ENCODE measurements at places on chromosomes 1 and 21.

- no peak for DNase-seq
These were observed 482.1 kb downstream of the RWDD3 start for GRCh38 chr1:95716097-95716496.

- no peak for DNase-seq
These were observed 71.3 kb downstream of the RPE65 start for GRCh38 chr1:68378296-68379084.

DNA sequence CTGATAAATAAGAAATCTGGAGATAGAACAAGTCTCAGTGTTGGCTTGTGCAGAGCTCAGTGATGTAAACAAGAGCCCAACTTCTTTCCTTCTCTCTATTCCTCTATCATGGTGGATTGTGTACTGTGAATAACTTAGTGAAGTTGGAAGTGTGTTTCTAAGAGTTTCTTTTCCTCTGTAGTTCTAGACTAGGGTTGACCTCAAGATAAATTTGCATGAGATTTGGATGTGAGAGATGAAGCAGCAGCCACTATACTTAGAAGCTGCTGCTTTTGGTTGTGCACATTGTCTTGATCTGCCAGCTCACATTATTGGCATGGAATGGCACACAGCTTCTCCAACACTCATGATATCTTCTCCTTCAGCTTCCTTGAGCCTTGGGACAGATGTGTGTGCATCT lies 198.9 kb upstream of the ZP4 start:
- DNase-seq, result no peak

DNA sequence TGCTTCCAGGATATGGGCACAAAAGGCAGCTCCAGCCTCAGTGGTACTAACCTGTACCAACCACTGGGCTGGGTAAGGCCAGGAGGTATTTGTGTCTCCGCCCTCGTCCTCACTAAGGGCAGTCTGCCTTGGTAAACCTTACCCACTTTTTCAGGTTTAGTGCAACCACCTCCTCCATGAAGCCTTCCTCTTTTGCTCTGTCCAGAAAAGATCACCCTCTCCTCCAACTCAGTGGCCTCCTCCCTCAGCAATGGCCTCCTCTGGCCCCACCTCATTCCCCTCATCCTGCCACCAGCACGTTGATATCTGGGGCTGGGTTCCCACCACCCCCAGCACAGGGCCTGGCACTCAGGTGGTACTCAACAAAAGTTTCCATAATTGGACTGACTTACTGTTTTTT lies 161.5 kb downstream of the GRIK3 start:
- DNase-seq, result no peak

DNA sequence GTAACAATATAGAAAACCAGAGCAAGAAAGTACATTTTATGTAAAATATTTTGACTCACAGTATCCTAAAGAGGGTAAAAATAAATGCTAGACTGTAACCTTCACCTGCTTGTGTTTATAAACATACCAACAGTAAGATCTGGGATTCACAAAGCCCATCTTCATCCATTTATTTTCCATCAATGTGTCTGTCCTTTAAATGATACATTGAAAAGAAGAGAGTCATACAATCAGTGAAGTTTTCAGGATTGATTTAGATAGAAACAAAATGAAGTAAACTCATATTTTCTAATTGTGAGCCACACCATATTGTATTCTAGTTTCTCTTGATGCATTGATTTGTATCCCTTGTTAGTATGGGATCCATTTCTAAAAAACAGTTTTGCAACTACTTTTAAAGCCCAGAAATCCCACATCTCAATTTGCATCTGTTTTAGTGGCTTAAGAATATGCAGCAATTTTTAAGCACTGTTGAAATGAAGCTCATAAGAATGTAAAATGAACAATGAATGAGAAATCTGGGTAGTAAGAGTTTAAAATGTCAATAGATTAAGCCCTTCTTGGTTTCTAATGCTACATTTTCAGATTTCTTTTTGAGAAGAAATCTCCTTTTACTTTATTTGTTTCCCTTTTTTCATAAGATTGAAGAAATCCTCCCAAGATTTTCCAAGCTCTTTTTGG lies 548.1 kb upstream of the ADGRL2 start:
- DNase-seq, result no peak

DNA sequence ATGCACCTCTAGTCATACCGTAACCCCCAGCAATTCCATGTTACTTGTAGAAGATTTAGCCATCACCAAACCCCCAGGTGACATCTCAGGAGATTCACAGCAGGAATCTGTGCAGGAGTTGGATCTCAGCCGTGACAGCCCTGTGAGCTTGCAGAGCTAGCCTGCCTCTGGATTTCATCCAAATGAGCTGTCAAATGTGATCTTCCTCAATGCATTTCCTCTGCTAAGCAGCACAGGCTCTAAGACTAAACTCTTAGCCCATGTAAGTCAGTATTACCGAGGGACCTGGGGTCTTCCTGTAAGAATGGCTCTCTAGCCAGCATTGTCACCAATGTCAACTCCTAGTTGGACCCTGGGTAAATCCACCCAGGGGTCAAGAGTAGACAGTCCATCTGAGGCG lies 41.7 kb downstream of the UMODL1 start:
- DNase-seq, result no peak

DNA sequence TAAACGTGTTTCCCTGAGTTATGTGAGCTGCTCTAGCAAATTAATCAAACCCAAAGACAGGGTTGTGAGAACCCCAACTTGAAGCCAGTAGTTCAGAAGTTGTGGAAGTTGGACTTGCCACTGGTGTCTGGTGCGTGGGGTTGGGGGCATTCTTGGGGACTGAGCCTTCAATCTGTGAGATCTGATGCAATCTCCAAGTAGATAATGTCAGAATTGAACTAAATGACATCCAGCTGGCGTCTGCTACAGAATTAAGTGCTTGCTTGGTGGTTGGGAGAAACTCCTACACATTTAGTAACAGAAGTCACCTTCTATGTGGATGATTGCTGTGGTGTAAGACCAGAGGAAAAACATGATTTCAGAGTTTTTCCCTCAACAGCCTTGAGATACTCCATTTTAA lies 207.4 kb downstream of the FGGY start:
- DNase-seq, result no peak

DNA sequence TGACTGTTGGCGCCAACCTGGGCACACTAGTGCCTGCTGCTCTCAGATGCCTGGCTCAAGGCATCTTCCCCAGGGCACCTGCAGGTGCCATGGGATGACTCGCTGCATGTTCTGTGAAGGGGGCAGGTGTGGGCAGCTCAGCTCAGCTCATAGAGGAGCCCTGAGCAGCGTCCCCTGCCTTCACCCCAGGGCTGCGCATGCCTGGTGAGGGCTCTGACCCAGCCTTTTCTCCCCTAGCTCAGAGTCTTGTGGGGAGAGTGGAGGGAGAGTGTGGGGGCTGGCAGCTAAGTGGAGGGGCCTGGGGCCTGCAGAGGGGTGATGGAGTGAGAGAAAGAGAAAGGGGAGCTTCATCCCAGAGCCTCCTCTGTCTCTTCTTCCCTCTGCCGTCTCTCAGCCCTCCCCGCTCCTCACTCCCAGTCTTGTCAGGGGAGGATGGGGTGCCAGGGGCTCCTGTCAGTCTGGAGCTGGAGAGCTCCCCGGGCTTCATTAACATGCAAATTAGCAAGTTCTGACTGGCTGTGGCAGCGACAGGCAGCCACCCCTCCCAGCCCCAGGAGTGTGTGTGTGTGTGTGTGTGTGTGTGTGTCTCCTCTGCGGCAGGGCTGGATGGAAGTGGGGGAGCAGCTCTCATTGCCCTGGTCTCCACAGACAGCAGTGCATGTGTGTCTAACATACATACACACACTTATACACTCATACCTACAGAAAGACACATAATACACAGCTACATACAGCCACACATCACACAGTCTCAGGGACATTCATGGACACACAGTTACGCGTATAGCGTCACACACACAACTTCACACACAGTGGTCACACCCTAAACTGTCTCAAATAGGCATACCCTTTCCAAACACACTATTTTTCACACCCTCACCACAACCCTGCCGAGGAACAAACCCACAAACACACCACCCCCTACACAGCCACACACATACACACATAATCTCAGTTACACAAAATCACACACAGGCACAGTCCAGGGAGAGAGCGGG lies 34.0 kb downstream of the FOXO6 start:
- DNase-seq, result no peak

- DNase-seq, result no peak
These were observed 42.7 kb downstream of the BCAR3 start for GRCh38 chr1:93638981-93639380.

DNA sequence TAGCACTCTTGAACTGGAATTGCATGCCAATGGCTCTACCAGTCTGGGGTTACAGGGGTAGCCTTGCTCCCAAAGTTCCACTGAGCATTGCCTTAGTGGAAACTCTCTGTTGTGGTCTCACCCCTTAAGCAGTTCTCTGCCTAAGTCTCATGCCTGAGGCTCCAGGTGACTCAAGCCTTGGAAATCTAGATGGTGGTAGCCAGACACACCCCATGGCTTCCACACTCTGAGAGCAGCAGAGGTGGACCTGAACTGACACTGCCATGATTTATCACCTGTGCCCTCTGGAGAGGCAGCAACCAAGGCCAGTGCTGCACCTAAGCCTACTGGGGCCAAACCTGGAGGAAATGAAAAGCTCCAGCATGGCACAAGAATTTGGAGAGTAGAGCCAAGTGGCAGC lies 285.7 kb upstream of the PKN2 start:
- no peak for DNase-seq

- no peak for DNase-seq
These were observed 3.2 kb downstream of the ANGPTL1 start for GRCh38 chr1:178867670-178868069.

- no peak for DNase-seq
These were observed 4.3 kb upstream of the UBL4B start for GRCh38 chr1:110107867-110108469.

- DNase-seq, result no peak
These were observed 129.6 kb downstream of the LRRC7 start for GRCh38 chr1:69697340-69697739.

DNA sequence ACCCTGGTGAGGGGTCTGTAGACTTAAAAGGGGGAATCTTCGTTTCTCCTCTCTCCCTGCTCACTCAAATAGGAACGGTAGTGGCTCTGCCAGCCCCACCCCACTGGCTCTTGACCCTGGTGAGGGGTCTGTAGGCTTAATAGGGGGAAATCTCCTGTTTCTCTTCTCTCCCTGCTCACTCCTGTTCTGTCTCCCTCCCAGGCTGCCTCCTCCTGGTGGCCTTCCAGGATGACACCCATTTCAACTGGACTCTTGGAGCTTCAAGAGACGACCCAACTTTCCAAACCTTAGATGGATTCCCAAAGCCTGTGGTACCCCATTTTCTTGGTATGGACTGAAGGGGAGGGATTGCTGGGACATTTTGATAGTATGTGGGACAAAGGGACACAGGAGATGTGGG lies 1.4 kb upstream of the EPHB2 start:
- no peak for DNase-seq

GRCh38 chr1:203036537-203036936 lies 10.2 kb downstream of the PPFIA4 start:
- no peak for DNase-seq

DNA sequence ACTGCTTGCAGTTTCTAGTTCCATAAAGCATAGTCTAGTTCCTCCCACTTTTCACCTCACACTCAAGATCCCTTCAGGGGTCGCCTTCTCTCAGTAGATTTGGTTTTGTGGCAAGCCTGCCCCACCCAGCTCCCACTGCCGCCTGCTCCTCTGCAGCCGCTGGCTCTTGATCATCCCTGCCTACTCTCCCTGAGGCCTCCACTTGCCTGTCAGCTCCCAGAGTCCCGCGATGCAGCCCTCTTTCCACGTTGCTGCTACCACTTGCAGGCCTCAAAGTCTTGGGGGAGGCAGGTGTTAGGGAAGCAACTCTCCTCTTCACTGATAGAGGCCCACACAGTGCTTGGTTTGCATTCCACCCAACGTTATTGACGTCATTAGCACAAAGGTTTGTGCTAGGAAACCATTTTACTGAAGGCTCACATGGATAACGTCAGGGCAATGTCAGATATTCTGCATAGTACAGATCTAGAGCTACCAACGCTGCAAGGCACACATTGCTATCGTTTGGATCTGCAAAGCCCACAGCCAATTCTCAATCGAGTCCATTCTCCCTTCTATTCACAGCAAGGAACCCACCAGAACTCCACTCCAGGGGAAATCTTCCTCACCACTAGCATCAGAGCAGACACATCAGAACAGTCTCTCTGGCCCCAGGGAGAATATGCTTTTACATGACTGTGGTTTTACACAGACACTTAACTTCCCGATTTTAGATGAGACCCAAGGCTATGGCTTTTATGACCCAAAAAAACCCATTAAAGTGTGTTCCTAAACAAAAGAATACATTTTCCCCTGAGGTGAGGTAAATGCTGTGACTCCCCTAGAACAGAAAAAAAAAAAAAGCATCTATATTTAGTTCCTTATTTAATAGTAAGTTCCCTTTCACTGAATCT lies 519.5 kb upstream of the CAMK1G start:
- no peak for DNase-seq

GRCh38 chr1:159465191-159465603 lies 25.7 kb downstream of the OR10J1 start:
- no peak for DNase-seq

DNA sequence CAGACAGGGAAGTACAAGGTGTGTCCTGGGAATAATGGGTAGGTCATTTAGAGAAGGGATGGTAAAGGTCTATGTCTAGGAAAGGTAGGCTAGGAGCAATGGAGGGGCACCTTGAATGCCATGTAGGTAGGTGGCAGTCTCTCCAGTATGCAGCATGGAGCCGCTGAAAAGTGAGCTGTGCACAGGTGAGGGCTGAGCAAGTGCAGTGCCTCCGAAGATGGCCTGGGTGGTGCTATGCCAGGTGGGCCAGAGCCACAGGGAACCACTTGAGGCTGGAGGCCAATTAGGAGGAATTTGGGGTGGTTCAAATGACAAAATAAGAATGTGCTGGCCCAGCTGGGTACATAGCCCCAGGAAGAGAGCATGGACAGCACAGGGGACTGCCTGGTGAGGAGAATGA lies 25.0 kb downstream of the RNU5D-1 start:
- DNase-seq, result no peak

DNA sequence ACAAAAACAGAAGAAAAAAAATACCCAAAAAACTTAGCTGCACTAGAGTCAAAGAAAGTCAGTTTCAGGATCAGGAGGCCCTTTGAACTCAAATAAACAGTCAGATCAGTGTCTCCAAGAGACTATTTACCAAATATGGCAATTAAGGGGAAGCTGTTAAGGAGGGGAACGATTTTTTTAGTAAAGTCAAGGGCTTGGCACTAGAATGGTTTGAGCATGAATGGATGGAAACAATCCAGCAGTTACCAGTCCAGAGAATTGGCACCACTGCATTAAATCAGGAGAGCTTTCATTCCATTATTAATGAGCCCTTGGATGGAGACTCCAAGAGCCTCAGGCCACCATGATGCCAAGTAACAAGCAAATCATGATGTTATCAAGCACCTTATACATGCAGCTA lies 7.2 kb downstream of the TRAPPC3 start:
- DNase-seq, result no peak

DNA sequence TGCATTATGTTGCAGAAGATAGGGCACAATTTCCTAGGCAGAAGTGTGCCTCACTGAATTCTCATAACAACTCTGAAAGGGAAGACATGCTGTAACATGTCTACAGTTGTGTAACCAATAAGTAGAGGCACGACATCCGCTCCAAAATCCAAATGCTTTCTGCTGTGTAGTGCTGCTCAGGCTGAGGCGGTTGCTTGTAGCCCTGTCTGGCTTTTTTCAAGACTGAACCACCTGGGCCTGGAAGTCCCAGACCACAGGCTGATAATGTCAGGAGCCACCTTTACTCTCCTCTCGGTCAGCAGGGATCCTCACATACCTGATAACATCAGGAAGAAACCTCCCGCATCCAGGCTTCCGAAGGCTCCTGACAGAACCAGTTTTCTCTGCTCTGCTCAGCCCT lies 10.9 kb downstream of the AKNAD1 start:
- DNase-seq, result no peak

Data from NCI-H2081 treated with DMSO at 0.1 percent for 48 hours (cell line).